ENCODE measurements at places on chromosomes 16 and 17.

- DNase-seq = no peak
Measured at GRCh38 chr16:2026461-2027023, at the start of gene NHERF2. NHERF2 (plus strand) TSS chr16:2026902; CDS start chr16:2027006, 104 bp downstream.

GRCh38 chr17:2631211-2631610 is 37.8 kb downstream of the PAFAH1B1 start:
- no peak for DNase-seq

- DNase-seq = no peak
Measured at GRCh38 chr17:45432405-45433158, at the start of gene ARHGAP27. ARHGAP27 (minus strand) TSS chr17:45432870; CDS start chr17:45430279, 2,591 bp downstream.

- no peak for DNase-seq
Measured at GRCh38 chr17:4940555-4941318, 669 bp downstream of the RNF167 start.

- DNase-seq = no peak
Measured at GRCh38 chr16:3503523-3503922, 2.7 kb downstream of the CLUAP1 start.

DNA sequence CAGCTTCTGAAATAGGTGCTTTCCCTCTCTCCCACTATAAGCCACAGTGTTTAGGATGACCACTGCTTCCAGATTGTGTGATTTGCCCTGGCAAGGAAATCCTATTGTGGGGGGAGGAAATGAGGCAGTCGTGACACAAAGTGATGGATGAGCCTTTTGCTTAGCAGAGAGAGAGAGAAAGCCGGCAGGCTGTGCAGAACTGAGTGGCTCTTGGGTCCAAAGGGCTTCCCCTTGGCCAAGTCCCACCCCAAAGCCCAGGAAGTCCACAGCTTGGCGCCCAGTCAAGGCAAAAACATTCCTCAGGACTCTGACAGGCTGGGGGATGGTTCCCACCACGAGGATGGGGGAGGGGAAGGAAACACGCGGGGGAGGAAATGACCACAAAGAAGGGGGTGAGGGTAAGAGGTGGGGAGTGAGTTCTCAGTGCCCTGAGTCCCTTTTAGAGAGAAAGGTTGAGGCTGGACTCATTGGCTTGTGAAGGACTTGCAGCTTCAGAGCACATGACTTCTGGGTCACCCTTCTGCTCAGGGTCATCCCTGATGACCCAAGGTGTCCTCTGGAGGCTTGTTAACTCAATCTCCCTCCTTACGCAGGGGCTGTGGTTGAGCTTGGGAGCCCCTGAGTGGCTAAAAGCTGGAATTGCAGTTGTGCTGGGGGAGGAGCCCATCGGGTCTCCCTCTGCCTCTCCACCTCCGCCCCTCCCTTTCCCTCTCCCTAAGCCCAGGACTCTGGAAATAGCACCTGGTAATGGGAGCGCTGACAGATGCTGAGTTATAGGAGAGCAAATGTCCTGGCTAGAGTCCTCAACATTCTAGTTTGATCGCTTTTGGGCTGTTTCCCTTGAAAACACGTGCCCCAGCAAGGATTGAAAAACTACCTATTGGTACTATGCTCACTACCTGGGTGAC is 10.3 kb upstream of the MSL1 start:
- peak; percentile 68 for DNase-seq

DNA sequence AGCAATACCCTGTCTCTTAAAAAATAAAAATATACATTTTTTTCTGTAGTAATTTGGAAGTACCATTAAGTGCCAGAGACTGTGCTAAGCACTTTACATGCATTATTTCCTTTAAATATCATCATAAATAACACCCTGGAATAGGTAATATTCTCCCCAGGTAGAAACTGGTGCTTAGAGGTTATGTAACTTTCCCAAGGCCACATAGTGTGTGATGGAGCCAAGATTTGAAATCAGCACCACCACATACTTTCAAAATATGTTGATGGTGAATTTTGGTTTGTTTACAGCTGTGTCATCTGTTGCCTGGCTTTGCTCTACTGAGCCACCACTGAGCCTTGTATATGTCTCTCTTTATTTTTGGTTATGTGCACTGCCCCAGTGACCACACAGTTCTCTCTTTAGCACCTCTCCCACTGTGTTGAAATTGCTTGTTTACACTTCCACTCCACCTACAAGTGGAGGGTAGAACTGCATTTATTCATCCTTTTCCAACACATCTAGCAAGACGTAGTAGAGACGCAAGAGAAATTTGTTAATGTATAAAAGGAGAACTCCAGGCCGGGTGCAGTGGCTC is 19.0 kb upstream of the NBR1 start:
- DNase-seq = no peak

DNA sequence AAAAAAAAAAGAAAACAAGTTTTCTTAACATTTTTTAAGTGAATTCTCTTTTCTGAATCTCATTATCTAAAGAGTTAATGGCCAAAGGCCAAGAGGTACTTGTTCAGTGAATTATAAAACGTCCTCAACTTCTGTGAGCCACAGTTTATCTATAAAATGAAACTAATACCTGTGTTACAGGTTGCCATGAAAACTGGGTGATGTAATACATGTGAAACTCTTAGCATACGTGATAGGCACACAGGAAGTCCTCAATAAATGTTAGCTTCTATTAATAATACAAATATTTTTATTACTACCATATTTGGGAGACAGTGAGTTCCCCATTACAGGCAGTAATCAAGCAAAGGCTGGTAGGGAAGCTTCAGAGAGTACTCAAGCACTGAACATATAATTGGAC is 13.5 kb upstream of the INPP5K start:
- no peak for DNase-seq

DNA sequence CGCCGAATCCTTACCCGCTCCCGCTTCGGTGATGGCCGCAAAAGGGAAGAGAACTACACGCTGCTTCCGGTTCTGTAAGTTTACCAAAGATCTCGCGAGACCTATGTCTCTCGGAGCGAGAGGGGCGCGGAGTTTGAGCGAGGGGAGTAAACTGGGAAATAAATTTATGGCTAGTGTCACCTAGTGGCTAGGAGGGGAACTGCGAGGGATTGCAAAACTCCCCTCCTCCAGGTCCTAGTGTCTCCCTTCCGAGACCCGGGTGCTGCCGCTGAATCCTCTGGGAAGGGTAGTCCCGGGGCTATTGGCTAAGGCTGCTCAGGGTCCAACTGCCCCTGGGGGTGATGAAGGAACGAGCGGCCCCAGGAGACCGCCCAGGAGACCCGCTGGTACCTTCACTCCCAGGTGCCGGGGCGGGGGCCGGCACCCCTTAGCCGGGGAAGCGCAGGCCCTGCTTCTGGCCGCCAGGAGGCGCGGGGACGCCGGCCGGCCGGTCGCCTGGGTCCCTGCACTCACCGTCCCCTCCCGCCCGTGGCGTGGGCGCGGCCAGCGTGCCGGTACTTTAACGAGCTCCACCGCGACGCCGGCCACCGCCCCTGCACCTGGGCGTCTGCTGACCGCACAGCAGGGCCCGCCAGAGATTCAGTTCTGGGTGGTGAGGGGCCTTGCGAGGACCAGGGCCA is at the start of gene RPL26:
Gene RPL26, minus strand, starts transcription at position 51 of the 680 bp plus-strand sequence. CDS start 883 bp downstream, outside the sequence.
- peak; percentile 83 for DNase-seq

DNA sequence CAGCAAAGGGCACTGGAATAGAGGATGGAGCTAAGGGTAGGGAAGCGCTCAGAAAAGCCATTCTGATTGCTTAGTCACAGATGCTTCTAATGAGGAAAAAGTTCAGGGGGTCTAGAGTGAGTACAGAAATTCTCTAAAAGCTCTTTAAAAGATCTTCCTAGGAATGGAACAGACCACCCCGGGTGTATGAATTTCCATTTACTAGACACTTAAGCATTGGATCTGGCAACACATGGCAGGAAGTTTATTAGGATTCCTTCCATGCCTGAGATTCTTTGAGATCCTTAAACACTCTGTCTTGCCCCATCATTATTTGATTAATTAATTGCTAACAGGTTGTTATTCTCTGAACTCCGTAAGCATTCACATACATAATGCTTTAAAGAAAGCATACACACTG is 8.5 kb downstream of the KRTAP9-7 start:
- no peak for DNase-seq

GRCh38 chr16:62102588-62102987 is 66.3 kb upstream of the CDH8 start:
- DNase-seq = no peak

- no peak for DNase-seq
Measured at GRCh38 chr17:82195675-82196672, 16.7 kb downstream of the CCDC57 start.

DNA sequence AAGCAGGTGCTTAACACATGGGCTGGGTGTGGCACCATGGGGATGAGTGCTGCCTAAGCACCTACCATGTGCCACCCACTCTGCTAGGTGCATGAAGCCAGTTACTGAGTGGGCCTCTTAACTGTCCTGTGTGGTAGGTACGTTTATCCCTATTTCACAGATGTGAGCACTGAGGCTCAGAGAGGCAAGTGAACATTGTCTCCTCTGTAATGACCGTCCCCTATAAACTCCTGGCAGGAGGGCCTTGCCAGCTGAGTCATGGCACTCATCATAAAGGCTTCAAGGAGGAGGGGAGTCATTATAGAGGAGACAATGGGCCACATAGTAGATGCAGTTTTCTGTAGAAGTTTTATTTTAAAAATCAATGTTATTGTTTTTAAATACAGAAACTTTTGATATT is 79.1 kb downstream of the RAB11FIP4 start:
- no peak for DNase-seq

DNA sequence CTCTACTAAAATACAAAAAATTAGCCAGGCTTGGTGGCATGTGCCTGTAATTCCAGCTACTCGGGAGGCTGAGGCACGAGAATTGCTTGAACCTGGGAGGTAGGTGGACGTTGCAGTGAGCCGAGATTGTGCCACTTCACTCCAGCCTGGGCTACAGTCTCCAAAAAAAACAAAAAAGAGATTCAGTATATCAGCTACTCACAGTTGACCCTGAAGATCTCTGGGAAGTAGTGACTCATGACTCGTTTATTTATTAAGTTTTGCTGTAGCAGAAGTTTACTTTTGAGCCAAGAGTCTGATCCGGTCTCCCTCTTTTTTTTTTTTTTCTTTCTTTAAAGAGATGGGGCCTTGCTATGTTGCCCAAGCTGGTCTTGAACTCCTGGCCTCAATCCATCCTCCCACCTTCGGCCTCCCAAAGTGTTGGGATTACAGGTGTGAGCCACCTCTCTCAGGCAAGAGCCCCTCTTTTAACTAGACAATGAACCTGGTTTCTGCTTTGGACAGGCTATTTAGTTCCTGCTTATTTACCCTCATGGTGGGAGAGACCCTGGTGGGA is 4.4 kb downstream of the MVP start:
- no peak for DNase-seq

DNA sequence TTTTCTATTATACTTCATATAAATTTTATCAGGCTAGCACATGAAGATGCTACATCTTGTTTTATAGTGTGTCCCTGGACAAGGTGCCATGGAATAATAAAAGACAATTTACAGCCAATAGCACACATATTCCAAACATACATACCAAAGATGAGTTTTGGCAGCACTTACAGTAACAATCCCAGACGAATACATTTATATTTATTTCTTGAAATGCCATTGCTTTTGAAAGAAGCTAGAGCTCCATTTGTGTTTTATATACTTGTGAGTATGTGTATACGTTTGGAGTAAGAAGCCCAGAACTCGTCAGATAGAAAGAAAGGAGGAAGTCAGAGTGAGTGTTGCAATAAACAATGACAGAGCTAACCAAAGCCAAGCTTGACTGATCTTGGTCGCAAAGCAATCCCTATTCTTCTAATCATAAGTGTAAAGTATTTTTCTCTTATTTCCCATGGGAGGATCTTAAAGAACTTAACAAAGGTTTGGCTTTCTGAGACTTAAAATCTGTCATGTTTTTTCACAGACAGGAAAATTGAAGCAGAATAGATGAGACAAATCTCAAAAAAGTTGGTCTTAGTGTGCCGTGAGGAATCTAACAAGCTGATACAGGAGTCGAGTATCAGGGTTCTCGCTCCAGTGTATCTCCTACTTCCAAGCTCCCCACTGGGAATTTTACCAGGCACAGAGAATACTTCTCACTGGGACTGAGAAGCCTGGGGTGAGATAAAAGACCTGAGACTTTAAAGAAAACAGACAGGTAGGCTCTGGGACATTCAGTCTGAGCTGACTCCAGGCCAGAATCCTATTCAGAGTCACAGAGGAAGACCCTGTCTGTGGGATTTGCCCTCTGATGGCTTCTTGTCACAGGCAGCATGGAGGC is 175.4 kb downstream of the AATF start:
- no peak for DNase-seq

DNA sequence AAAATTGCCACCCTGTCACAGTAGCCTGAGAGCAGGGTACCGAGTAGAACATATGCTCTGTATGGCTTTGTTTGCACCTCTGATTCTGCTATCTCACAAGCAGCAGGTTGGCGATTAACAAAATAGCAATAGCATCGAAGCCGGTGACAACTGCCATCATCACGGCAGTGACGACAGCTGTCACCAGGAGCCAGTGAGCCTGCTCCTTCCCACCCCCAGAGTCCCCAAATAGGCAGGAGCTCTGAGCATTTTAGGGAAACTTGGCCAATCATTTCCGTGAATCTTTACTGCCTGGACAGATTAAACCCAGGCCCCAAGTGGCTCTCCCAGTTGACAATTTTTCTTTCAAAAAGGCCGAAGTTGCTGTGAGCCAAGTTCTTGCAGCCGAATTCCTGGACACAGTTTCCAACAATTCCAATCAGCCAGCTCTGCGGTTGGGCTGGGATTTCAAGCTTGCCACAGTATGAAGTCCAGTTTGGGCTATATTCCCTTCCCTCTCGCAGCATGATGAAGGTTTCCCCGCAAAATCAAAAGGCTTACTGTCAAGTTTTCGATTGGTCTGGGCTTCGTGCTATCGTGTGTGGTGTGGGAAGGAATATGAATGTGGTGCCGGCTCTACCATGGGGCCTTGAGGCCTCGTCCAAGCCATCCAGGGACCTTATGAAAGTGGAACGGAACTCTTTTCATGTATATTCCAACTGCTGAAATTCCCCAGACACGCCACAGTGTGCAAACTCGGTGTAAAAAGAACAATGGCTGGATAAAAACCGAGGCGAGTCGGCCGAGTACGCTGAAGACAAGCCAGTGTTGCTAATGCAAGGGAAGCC is 186.6 kb downstream of the C16orf78 start:
- DNase-seq = no peak

DNA sequence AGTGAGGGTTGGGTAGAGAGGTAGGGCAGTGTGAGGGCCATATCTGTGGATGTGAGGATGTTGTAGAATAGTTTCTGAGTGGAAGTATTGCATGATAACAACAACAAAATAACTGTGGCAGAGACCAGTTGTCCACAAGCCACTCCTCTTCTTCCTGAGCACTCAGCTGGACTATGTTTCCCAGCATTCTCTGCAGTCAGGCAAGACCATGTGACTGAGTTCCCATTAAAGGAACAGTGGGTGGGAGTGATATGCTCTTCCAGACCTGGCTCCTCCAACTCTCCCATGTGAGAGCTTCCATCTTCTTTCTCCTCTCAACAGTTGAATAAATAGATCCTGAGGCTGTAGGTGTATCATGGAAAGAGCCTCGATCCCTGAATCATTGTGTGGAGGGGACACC is 272.4 kb downstream of the CBLN1 start:
- DNase-seq = no peak

GRCh38 chr16:77856438-77857160 is 68.2 kb downstream of the VAT1L start:
- DNase-seq = no peak

GRCh38 chr17:19410091-19410490 is 941 bp upstream of the RNF112 start:
- DNase-seq = no peak

All from stimulated activated CD4-positive, alpha-beta T cell treated with anti-CD3 and anti-CD28 coated beads, TNF-alpha, amount 100 ng/mL, for 24 hours (primary cell).